Stimulated activated CD8-positive, alpha-beta memory T cell treated with anti-CD3 and anti-CD28 coated beads, Interleukin-15, amount 100 ng/mL, for 24 hours (primary cell): ENCODE measurements at places on chromosomes 16 and 17.
A peak's percentile ranks its signal among the peaks of the same experiment; 100 is the strongest.

- no peak for DNase-seq
These were observed 9.7 kb downstream of the CDK5R1 start for GRCh38 chr17:32496395-32497073.

GRCh38 chr17:34798581-34798980 is 162.7 kb downstream of the CCT6B start:
- DNase-seq: no peak

DNA sequence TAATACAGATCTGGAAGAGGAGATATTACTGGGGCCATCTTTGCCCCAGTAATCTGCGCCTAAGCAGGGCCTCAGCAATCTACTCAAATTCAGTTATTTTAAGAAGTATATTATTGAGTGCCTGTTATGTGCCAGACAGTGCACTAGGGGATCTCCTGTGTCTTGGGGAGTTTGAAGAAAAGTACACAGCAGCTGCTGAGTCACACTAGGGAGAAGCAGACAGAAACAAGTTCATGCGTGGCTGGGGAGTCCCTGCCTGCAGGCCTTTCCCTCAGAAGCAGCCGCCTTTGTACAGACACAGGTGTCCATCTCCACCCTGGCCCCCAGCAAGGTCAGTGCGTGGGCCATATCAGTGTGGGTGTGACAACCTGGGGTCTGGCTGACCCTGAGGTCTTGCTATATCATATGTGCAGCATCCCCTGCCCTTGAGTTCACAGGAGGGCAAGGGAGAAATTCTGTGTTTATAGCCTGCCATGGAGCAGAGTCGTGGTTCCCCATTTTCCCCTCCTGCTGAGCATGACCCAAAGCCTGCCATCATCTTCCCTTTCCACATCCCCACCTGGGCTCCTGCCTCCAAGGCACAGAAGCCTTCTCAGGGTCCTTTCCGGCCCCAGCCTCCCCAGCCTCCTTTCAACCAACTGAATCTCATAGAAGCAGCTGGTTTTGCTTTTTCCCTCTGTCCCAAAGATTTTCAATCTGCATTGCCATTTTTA is 229.9 kb upstream of the SDK2 start:
- DNase-seq: no peak

DNA sequence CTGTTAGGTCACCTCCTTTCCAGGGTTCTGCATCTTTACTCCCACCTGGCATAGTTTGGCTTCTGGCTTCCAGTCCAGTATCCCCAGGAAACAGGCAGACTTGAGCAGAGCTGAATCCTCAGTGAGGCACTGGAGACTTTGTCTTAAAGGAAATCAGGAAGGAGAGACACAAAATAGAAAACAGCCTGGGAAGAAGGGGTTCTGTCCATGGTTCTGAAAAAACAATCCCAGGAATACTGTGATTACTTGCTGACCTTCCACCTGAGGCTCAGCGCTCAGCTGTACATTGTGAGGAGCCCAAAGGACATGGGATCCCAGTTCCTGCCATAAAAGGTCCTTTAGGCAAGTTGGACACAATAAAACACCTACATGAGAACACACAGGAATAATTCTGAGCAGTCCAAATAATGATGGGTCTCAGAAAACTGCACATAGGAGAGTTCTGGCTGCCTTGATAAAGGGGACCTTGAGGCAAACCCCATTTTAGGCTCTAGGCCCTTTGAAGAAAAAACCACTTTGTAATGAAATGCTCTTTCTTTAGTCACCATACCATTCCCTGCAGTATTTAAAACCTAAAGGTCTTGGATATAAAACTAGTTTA is 81.4 kb upstream of the CRHR1 start:
- no peak for DNase-seq

- DNase-seq: no peak
These were observed 30.4 kb downstream of the RAI1 start for GRCh38 chr17:17711641-17712162.

DNA sequence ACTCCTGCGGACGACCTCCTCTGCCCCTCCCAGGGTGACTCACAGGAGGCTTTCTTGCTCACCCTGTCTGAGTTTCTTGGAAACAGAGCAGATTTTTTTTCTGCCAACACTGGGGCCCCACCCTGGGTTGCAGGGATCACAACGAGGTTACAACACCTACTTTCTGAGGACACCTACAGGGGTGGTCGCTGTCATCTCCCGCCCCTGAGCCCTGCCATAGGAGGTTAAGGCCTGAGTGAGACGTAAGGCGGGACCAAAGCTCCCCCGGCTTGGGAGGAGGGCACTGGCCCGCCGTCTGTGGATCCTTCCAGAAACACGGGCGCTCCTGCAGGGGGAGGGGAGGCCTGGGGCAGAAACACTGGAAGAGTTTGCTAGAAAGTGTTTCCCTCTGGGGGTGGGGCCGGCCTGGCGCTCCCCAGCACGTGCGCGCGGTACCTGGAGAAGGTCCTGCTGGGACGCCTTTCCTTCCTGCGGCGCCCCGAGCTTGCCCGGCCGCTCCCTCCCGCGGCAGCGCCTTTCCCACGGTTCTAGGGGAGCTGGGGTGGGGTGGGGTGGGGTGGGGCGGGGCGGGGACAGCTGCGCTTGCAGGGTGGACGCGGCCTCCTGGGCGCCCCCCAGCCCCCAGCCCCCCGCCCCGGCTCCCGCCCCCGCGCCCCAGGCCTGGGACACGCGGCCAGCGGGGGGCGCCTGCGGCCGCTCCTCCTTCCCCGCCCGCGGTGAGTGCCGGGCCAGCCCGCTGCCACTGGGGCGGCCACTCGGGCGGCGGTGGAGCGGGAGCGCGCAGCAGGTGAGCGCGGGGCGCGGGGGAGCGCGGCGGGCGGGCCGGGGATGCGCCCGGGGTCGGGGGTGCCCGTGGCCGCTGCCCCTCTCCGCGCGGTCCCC is 20.7 kb upstream of the ADCY7 start:
- peak; percentile 19 for DNase-seq

DNA sequence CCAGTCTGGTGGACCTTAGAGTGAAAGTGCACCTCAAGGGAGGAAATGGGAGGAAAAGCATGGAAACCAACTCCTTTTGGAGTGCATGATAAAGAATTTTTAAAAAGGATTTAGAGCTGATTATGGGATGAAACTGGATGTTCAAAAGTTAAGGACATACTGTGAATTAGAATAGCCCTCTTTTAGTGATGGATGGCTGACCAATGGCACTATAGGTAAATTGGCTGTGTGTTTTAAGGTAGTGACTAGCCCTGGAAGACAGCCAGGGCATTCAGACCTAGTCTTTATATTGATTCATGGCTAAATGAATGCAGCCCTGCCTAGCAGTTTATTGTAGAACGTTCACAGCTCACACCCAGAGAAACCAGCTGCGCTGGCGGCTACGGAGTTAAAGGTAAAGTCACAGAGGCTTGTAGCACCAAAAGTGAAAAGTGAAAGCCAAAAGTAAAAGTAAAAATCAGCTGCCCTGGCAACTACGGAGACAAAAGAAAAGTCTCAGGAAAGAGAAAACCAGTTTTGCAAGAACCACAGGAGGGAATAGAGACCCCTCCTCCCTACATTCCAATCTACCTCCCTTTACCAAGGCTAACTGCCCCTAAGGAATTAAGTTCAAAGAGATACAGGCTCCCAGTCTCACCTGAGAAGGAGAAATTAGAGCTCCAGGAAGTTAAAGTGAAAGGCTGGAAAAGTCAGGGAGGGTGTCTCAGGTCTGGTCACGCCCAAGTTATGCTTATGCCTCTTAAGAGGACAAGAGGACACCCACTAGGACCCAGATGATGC is 21.8 kb downstream of the ACSM1 start:
- no peak for DNase-seq

DNA sequence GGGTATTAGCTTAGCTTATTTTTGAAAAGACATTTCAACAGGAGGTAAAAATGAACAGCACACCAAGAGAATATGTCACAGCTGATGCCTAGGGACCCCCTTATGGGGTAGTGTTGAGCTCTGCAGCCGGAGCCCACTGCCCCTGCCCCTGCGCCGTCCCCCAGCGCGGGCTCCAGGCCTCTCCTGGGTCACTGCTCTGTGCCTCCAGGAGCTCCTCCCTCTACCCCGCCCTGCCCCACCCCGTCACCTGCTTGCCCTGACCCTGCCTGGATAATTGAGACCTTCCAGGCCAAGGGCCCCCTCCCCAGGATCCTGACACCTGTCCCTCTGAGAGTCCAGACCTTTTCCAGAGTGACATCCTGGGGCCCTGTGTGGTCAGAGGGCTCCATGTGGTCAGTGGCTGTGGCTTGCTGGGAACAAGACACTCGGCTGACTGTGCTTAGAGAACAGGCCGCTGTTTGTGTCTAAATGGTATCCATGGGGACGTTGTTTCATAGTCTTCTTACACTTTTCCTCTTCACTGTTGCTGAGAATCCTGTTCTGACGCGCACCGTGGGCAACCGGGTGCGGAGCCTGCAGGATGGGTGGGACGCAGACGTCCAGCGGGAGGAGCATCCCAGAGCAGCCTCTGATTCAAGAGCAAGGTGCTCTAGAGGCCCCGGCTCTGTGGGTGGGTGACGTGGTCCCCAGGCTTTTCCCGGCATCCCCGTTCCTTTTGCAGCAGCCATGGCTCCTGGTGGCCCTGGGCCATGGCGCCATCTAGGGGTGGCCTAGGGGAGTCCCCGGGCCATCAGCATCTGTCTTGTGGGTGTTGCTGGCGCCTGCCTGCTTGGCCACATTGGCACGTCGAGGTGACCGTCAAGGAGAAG is 20.0 kb upstream of the WFIKKN1 start:
- DNase-seq: peak; percentile 29

- no peak for DNase-seq
These were observed 32.9 kb downstream of the DEF8 start for GRCh38 chr16:89981414-89981813.

- no peak for DNase-seq
These were observed 584 bp upstream of the TNRC6A start for GRCh38 chr16:24728891-24729242.

GRCh38 chr17:16378636-16379282 is 2.1 kb upstream of the UBB start:
- DNase-seq: no peak

DNA sequence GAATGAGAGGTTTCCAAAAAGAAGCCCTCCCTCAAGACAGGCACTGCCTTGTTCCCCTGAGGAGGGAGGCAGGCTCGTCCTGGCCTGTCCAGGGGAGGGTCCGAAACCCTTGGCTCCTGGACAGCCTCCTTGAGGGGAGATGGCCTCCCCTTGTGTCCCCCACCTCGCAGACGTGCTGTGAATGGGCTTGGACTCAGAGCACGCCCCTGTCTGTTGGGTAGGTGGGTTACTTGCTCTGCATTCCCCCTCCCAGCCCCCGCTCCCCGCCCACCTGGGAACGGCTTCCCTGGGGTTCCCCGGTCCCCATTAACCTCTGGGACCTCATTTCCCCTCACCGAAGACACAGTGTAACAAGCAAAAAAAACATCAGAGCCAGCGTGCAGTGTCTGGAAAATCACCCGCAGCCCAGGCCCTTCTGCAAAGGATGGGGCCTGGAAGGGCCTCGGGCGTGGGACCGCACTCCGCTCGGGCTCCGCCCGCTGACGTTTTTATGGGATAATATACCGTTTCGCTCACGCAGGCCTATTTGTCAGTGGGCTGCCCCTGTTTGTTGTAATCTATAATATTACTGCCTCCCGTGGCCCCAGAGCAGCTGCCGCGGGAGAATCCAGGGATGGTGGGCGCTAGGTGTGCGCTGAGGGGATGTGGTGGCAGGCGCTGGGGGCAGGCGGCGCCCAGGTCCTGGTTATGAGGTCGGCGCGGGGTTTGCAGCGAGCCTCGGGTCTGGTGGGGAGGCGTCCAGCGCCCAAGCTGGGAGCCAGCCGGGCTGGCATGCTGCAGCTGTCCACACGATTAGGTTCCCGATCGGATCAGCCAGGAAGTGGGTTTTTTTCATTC is 11.1 kb downstream of the BAHCC1 start:
- no peak for DNase-seq
